NCI-H2107 (cell line): ENCODE measurements at places on chromosomes 6 and 20.

DNA sequence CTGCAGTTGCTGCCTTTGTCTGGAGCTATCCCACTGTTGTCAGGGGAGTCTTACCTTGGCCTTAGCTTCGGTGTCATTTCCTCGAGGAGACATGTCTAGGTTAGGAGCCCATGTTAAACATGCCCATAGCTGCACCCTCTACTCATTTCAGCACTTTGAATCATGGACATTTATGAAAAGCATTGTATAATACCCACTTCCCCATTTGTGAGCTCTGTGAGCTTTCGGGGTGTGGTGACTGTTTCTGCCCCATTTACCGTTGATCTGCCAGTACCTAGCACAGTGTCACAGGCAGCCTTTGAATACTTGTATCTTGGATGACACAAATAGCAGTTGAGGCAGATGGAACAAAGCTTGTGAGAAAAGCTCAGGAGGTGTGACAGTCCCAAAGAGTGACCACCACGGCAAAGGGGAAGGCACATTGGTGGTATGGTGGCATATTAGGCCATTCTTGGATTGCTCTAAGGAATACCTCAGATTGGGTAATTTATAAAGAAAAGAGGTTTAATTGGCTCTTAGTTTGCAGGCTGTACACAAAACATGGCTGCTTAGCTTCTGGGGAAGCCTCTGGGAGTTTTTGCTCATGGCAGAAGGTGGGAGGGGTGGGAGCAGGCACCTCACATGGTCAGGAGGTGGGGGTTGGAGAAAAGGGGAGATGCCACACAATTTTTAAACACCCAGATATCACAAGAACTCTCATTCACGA lies 42.0 kb downstream of the JARID2 start:
- DNase-seq = no peak

- no peak for DNase-seq
These were observed 186.6 kb downstream of the SOX4 start for GRCh38 chr6:21780141-21780540.

- DNase-seq = no peak
These were observed 41.7 kb downstream of the FRK start for GRCh38 chr6:116018976-116019375.

- DNase-seq = no peak
These were observed 65.6 kb upstream of the TMEM30A start for GRCh38 chr6:75350156-75350555.

GRCh38 chr6:108570517-108570916 lies 9.8 kb downstream of the FOXO3 start:
- DNase-seq = no peak

DNA sequence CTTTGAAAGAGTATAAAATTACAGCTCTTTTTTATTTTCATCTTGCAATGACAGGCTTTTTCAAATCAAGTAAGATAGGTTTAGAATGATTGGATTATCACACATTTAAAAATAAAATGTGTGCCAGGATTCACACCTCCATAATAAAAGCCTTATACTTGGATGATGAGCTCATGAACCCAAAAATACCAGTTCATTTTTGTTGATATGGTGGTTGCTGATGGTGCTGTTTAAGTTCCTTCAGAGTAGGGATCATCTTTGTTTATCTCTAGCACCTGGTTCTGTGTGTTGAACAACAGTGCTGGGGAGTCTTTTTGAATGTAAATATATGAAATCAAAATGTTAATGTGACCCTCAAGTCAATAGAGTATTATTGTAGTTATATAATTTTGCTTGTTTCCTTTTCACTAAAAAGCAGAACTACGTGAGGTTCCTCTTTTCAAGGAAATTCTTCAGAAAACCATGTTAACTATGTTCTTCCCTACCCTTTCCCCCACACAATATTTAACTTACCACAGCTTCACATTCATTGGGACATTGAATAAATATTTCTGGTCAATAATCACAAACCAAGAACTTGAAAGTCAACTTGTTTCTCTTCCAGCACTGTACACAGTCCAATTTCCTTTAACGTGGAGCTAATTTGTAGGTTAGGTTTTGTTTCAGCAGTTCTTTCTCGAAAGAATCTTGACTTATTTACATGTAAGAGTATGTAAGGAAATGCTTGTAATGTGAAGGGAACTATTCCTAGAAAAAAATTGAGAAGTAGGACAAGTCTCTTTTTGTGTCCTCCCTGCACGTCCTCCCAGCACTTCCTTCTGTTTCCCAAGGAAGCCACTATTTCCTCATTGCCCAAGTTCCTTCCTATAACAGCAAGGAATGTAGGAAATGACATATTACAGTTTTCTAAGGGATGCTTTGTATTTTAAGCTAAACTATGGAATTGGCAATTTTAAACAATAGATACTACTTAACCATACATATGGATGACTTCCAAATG lies 945.9 kb upstream of the CITED2 start:
- no peak for DNase-seq

DNA sequence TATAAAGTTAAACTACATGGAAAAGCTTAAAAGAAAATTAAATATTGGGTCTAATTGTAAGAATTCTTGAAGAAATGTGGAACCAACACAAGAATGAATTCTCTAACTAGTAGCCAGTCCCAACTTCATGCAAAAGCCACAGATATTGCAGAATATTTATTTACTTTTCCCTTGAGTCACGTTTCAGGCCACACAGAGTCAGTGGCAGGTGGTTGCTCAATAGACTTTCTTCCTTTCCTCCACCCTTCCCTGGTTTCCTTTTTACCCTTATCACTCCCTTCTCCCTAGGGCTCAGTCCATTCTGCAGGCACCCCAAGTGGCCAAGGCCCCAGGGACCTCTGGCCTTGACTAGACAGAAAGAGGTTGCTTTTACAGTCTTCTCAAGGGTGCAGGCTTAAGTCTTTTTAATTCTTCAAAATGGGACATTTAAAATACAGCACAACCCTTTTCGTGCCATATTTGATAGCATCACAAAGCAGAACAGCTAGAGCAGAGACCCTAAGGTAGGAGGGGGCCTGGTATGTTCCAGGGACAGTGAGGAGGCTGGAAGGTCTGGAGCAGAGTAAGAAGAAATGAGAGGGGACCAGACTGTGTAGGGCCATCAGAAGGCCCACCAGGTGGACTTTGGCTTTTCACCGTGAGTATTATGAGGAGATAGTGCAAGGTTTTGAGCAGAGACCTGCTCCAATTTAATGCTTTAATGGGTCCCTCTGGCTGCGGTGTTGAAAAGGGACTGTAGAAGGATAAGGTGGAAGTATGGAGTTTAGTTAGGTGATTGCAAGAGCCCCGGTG lies 65.0 kb downstream of the HDDC2 start:
- no peak for DNase-seq

GRCh38 chr6:155599561-155599960 lies 143.9 kb upstream of the NOX3 start:
- no peak for DNase-seq

- DNase-seq = no peak
These were observed 2.8 kb upstream of the RAB23 start for GRCh38 chr6:57224769-57225515.
